ENCODE measurements at places on chromosomes 6 and 20. TPM values are rescaled to one million over a fixed set of nuclear protein-coding genes. Genes with fewer than 3 reads are reported as not detected.

Gene CGA
- not detected for total RNA-seq

Gene ENPP1
- 46.9 TPM for total RNA-seq

Gene AGPAT4
- 18.3 TPM for total RNA-seq

Gene MYH7B
- total RNA-seq = 0.10 TPM

Gene HNF4A
- total RNA-seq = not detected

Gene OTOR
- total RNA-seq = not detected

Gene BMP6
- total RNA-seq = 3.1 TPM

DNA sequence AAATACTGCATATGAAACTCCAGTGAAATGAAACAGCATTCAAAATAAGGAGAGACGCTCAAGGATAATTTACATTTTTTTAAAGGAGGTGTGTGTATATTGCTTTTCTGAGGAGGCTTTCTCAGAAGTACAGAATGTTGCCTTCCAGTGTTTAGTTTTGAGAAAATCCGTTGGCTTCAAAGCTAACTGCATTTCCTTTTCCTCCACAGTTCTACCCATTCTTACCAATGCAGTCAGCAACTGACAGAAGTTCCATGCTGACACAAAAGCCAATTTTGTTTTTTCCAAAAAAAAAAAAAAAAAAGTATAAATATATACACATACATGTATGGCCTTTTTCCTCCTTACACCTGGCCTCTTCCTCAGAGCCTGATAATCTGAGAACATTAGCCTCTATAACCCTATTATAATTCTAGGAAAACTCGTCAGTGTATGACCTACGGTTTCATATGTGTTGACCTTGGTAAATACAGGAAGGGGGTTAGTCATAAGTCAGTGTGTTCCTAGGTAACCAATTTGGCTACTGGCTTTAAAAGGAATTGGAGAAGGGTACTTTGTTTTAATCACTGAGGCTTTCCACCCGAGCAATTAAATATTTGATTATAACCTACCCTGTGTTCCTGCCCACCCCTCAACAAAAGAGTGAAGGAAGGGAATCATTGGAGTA, 24.2 kb downstream of the MGME1 start:
- no peaks in the 10 kb centered on the region for H3K27me3 ChIP-seq
- DNase-seq = no peak
- H3K4me3 ChIP-seq = no peak overlapping the region

- no peak overlapping the region for H3K27ac ChIP-seq
- DNase-seq = no peak
- H3K27me3 ChIP-seq = no peaks in the 10 kb centered on the region
- no peak overlapping the region for H3K4me3 ChIP-seq
- H3K36me3 ChIP-seq = peaks cover 3% of the 10 kb centered on the region
- H3K4me1 ChIP-seq = peaks cover 24% of the 10 kb centered on the region
Observed at GRCh38 chr6:17980329-17980728, 7.1 kb downstream of the KIF13A start.

- peaks cover 5% of the 10 kb centered on the region for H3K4me1 ChIP-seq
- no peaks in the 10 kb centered on the region for H3K27me3 ChIP-seq
- DNase-seq = no peak
Observed at GRCh38 chr20:58017231-58017969, 211.1 kb downstream of the ANKRD60 start.

- peak overlapping the region; percentile 91 for H3K4me3 ChIP-seq
- DNase-seq = peak; percentile 80
- no peaks in the 10 kb centered on the region for H3K36me3 ChIP-seq
- H3K4me1 ChIP-seq = peaks cover 14% of the 10 kb centered on the region
- peaks cover 20% of the 10 kb centered on the region for H3K27me3 ChIP-seq
Observed at GRCh38 chr6:158536891-158537798, 22.7 kb upstream of the TMEM181 start.

DNA sequence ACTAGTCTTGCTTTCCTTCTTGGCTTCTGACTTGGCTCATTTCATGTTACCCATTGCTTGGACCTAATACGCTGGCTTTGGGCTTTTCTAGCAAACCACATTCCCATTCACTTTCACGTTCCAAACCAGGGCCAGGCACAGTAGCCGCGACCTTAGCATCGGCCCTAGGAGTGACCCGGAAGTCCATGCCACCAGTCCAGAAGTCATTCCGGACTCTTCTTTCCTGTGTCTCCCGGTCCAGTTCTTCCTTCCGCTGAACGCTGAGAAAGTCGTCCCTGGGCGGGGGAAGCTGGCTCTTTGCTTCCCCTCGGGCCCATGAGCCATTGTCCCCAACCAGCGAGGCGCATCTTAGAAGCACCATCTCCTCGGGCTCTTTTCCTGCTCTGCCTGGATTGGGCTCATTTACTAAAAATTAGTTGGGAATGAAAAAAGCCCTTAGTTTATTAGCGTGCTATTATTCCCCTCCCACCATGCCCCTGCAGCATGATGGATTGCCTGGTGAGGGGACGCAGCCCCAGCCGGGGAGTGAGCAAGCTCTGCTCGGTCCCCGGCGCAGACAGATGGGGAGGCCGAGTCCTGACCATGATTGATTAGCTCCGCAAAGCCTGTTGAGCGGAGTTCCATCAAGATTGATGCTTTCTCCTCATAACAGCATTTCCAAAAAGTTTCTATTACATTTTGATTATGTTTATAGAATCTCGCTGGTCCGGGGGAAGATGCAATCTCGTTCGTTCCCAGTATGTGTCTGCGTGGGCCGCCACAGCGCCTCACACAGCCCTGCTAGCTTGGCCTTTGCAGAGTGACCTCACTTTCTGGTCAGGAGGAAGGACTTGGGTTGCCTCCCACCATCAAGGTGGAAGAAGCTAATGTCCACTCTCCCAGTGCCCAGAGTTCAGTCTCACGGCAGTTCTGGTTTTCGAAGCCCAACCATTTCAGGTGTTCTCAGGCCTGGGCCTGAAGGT, 115.1 kb upstream of the TOP1 start:
- no peaks in the 10 kb centered on the region for H3K27me3 ChIP-seq
- H3K27ac ChIP-seq = no peak overlapping the region

GRCh38 chr20:49779972-49780371, 32.7 kb upstream of the SLC9A8 start:
- H3K27me3 ChIP-seq = no peaks in the 10 kb centered on the region
- no peak overlapping the region for H3K4me3 ChIP-seq
- H3K36me3 ChIP-seq = no peaks in the 10 kb centered on the region
- peaks cover 13% of the 10 kb centered on the region for H3K4me1 ChIP-seq
- no peak for DNase-seq

DNA sequence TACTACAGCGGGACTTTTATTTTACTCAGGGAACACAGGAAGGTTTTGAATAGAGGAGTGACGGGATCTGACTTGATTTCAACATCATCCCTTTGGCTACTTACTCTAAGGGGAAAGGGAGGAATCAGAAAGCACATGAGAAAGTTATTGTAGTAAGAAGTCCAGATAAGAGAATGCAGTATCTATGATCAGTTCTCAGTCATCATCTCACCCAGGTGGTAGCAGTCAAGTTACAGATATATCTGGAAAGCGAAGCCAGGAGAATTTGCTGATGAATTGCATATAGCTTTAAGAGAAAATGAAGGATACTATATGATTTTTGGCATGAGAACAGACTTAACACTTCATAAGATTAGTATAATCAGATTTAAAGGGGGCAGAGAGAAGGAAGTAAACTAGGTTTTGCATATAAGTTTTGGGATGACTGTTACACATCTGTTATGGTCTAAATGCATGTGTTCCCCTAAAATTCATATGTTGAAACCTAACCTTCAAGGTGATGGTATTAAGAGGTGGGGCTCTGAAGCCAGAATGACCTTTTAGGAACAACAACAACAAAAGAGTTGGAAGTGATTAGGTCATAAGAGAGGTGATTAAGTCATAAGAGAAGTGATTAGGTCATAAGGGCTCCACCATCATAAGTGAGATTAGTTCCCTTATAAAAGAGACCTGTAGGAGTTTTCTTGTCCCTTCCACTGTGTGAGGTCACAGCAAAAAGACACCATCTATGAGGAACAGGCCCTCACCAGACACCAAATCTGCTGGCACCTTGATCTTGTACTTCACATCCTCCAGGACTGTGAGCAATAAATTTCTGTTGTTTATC, 6.7 kb downstream of the RAD21L1 start:
- no peak overlapping the region for H3K27ac ChIP-seq
- H3K27me3 ChIP-seq = peaks cover 25% of the 10 kb centered on the region
- no peaks in the 10 kb centered on the region for H3K36me3 ChIP-seq
- H3K4me3 ChIP-seq = no peak overlapping the region
- H3K4me1 ChIP-seq = no peaks in the 10 kb centered on the region
- no peak for DNase-seq

DNA sequence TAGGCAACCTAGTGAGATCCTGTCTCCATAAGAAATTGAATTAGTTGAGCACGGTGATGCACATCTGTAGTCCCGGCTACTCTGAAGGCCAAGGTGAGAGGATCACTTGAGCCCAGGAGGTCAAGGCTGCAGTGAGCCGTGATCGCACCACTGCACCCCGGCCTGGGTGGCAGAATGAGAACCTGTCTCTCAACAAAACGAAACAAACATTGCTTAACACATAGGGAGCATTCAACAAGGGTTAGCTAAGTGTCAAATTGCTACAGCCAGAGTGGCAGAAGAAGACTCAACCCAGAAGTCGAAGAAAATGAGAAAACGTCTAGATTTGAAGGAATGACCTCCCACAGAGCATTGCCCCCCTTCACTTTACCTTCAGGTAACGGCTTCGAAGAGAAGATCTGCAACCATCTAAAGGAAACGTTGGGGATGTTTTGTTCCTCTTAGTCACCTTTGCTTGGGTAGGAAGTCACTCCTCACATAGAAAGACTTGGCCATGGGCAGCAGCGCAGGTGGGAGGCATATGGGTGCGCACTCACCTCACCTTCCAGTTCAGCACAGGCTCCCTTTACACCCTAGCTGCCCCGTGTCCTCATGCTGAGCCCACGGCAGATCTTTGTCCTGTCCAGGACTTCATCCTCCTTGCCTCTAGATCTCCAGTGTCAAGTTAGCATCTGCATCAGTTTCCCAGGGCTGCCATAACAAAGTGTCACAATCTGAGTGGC, 63.7 kb upstream of the SHLD1 start:
- H3K27me3 ChIP-seq = no peaks in the 10 kb centered on the region
- H3K36me3 ChIP-seq = no peaks in the 10 kb centered on the region
- H3K4me3 ChIP-seq = no peak overlapping the region
- DNase-seq = no peak

GRCh38 chr6:65745614-65746013, 38.6 kb upstream of the EYS start:
- H3K27me3 ChIP-seq = no peaks in the 10 kb centered on the region
- no peak overlapping the region for H3K27ac ChIP-seq
- H3K4me3 ChIP-seq = no peak overlapping the region

DNA sequence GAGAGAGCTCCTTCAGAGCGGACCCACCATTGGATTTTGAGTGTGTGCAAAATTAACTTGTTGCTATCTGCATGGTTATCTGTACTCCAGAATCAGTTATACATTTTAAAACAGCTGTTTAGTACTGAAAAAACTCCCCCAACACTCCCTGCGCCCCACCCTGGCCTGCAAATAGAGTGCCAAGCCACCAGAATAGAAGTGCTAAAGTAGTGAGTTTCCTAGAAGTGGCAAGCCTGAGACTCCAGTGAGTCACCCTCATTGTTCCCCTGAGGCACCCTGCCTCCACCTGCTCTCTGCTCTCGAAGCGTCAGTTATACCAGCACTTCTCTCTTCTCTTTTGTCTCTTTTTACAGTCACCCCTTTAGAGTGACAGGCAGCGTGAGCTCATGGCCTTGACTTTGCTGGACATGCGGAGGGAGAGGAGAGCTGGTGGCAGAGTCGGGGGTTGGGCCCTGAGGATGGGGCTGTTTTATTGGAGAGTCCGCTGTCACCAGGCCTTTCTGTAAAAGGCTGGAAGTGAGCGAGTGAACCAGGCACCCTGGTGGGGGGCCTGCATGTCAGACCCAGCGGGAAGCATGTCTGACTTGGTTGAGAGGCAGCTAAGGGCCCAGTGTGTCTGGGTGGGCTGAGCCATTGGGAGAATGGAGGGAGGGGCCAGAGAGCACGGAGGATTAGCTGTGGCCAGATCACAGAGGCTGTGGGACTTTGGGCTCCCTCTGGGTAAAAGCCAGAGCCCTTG, 10.4 kb downstream of the IGF2R start:
- peak overlapping the region; percentile 64 for H3K27ac ChIP-seq
- no peak for DNase-seq
- H3K4me1 ChIP-seq = peaks cover 52% of the 10 kb centered on the region
- H3K4me3 ChIP-seq = peak overlapping the region; percentile 32
- H3K36me3 ChIP-seq = no peaks in the 10 kb centered on the region

DNA sequence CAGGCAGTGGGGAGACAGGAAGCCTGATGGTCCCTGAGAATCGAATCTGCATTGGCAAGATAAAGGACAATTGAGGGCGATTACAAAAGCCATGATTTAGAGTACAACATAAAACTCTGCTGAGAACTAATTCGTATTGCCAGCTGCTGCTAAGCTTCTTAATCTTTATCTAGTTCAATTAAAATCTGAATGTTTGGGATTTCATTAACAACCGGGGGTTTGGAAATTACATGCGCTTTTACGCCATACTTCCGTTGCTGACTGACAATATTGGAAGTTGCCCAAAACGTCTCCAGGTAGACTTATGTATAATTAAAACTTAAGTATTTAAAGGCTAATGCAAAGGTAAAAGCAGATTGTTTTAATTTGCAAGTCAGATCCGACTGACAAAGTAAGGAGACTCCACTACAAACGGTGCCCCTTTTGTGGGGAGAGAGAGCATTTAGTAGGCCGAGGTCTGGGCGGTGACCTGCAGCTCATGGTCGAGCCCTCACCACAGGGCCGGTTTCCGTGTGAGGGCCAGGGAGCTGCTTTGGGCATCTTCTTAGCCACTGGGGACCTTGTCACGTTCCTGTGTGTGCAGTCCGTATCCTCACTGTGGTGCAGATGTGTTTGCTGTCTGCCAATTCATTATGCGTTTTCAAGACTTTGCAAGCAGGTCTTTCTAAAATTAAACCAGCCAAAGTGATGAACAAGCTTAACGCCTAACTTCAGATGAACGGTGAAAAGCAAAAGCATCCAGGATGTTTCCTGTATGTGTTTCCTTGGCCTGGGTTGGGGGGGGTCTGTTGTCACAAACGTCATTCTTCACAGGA, 49.9 kb downstream of the CDH4 start:
- H3K27me3 ChIP-seq = no peaks in the 10 kb centered on the region
- 0 out of 2 replicates have a peak, but pooled peaks cover 6% of the 10 kb centered on the region for H3K4me1 ChIP-seq
- H3K36me3 ChIP-seq = no peaks in the 10 kb centered on the region
- H3K4me3 ChIP-seq = no peak overlapping the region

DNA sequence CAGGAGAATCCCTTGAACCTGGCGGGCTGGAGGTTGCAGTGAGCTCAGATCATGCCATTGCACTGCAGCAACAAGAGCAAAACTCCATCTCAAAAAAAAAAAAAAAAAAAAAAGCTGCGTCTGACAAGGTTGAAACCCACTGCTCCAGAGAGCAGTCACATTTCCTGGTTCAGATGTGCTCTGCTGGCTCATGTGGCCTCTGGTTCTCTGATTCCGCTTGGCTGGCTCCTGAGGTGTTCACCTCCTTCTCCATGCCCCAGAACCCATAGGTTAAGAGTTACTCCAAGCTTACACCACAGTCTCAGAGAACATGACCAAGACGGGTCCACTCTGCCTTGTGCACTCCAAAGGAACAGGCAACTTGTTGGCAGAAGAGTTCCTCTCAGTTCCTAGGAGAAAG, 8.8 kb upstream of the CNR1 start:
- no peaks in the 10 kb centered on the region for H3K36me3 ChIP-seq
- DNase-seq = no peak
- H3K27me3 ChIP-seq = no peaks in the 10 kb centered on the region

- DNase-seq = peak; percentile 50
- peaks cover 50% of the 10 kb centered on the region for H3K27me3 ChIP-seq
- H3K36me3 ChIP-seq = no peaks in the 10 kb centered on the region
- H3K27ac ChIP-seq = no peak overlapping the region
Observed at GRCh38 chr20:56625837-56626236, 3.3 kb upstream of the TFAP2C start.

GRCh38 chr20:58675146-58675584, 17.4 kb upstream of the NPEPL1 start:
- 0 out of 2 replicates have a peak overlapping the region, but pooled peaks have one; percentile 64 for H3K27ac ChIP-seq
- H3K36me3 ChIP-seq = peaks cover 20% of the 10 kb centered on the region
- H3K4me3 ChIP-seq = no peak overlapping the region
- DNase-seq = peak; percentile 37
- H3K4me1 ChIP-seq = peaks cover 17% of the 10 kb centered on the region
- H3K27me3 ChIP-seq = no peaks in the 10 kb centered on the region

Data from GM23338 (cell line).